ENCODE measurements at places on chromosomes 3 and 15. TPM values are rescaled to one million over a fixed set of nuclear protein-coding genes. Genes with fewer than 3 reads are reported as not detected.

- no peak for DNase-seq
- H3K27ac ChIP-seq: no peak overlapping the region
- no peak overlapping the region for H3K4me3 ChIP-seq
- H3K36me3 ChIP-seq: no peaks in the 10 kb centered on the region
- no peaks in the 10 kb centered on the region for H3K4me1 ChIP-seq
- H3K27me3 ChIP-seq: peaks cover 13% of the 10 kb centered on the region
Measured at GRCh38 chr3:10511809-10512494, 6.6 kb upstream of the ATP2B2 start.

The RTF1 gene
- 40.3 TPM for polyA plus RNA-seq

The SMCO1 gene
- 4.1 TPM for polyA plus RNA-seq

GRCh38 chr15:48962662-48963523 is 826 bp downstream of the SHC4 start:
- no peak overlapping the region for H3K27ac ChIP-seq
- H3K4me1 ChIP-seq: peaks cover 11% of the 10 kb centered on the region
- H3K36me3 ChIP-seq: no peaks in the 10 kb centered on the region
- peaks cover 15% of the 10 kb centered on the region for H3K27me3 ChIP-seq
- H3K4me3 ChIP-seq: peak overlapping the region; percentile 57

- peaks cover 14% of the 10 kb centered on the region for H3K4me1 ChIP-seq
- DNase-seq: peak; percentile 98
- H3K4me3 ChIP-seq: peak within 1 kb of the TSS; percentile 81
Measured at GRCh38 chr3:52154135-52155094, at the start of gene POC1A. POC1A (minus strand) TSS chr3:52154423; CDS start chr3:52154372, 51 bp downstream.

DNA sequence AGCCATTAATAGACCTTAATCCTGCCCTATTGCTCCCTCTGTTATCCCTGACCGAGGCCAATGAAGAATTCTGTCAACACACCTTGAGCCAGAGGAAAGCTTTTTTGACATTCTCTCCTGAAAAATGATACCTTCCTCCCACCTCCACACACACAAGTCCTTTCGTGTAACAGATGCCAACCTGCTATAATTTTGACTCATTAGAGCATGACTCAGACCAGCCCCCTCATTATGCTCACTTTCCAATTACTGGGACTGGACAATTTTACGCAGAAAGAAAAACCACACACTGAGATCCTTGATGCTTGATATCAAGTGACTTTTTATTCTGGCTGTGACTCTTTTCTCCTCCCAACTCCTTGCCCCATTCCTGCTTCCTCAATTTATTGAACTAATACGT is 50.9 kb downstream of the LSAMP start:
- DNase-seq: no peak
- H3K27ac ChIP-seq: no peak overlapping the region
- no peaks in the 10 kb centered on the region for H3K4me1 ChIP-seq
- no peak overlapping the region for H3K4me3 ChIP-seq
- no peaks in the 10 kb centered on the region for H3K36me3 ChIP-seq

DNA sequence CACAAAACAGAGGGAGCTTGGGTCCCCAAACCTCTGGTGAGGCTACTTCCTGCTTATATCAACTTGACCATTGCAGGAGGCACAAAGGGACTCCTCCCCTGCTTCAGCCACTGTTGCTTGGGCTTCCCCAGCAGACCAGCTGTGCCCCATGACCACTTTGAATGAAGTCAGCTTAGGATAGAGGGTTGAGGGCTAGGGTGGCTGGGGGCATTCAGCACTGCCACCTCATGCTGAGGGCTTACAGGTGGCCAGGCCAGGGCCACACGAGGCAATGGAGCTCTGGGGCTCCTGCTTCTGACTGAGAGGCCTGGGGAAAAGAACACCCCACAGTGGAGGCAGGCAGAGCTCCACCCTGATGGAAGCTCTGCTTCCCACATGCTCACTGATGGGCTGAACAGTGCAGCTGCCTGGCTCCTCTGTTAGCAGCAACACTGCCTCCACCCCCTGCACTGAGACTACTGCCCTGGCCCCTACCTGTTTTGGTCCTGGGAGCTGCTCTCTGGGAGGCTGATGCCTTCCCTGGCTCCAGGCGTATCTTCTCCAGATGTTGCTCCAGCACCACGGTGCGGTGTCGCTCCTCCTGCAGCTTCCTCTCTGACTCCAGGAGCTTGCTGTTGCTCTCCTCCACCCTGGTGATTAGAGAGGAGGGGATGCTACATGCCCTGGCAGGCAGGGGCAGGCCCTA is 10.2 kb upstream of the HHATL start:
- DNase-seq: no peak
- H3K27me3 ChIP-seq: no peaks in the 10 kb centered on the region
- no peak overlapping the region for H3K4me3 ChIP-seq
- H3K4me1 ChIP-seq: no peaks in the 10 kb centered on the region
- H3K36me3 ChIP-seq: no peaks in the 10 kb centered on the region
- H3K27ac ChIP-seq: no peak overlapping the region

Measured in muscle of leg (tissue), 16 donors.